ENCODE measurements at places on chromosomes 16 and 17.

DNA sequence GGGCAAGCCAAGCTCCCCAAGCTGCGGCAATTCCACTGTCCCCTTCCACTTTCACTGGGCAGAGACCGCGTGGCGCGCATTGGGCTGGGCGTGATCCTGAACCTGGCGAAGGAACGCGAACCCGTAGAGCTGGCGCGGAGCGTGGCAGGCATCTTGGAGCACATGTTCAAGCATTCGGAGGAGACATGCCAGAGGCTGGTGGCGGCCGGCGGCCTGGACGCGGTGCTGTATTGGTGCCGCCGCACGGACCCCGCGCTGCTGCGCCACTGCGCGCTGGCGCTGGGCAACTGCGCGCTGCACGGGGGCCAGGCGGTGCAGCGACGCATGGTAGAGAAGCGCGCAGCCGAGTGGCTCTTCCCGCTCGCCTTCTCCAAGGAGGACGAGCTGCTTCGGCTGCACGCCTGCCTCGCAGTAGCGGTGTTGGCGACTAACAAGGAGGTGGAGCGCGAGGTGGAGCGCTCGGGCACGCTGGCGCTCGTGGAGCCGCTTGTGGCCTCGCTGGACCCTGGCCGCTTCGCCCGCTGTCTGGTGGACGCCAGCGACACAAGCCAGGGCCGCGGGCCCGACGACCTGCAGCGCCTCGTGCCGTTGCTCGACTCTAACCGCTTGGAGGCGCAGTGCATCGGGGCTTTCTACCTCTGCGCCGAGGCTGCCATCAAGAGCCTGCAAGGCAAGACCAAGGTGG lies 9.8 kb downstream of the SARM1 start:
- H3K4me1 ChIP-seq, result peaks cover 17% of the 10 kb centered on the region
- no peak overlapping the region for H3K4me3 ChIP-seq
- peaks cover 19% of the 10 kb centered on the region for H3K36me3 ChIP-seq
- peaks cover 11% of the 10 kb centered on the region for H3K27me3 ChIP-seq

- no peak overlapping the region for H3K27ac ChIP-seq
- no peak overlapping the region for H3K4me3 ChIP-seq
- H3K4me1 ChIP-seq, result peaks cover 42% of the 10 kb centered on the region
- H3K36me3 ChIP-seq, result no peaks in the 10 kb centered on the region
Observed at GRCh38 chr16:85891033-85891775, 7.8 kb upstream of the IRF8 start.

GRCh38 chr17:33154869-33155455 lies 138.1 kb downstream of the ASIC2 start:
- no peak overlapping the region for H3K4me3 ChIP-seq
- no peak overlapping the region for H3K27ac ChIP-seq
- H3K4me1 ChIP-seq, result no peaks in the 10 kb centered on the region
- peaks cover 11% of the 10 kb centered on the region for H3K27me3 ChIP-seq
- DNase-seq, result no peak

GRCh38 chr16:68374246-68374805 lies 63.5 kb downstream of the PRMT7 start:
- peaks cover 26% of the 10 kb centered on the region for H3K4me1 ChIP-seq
- peaks cover 2% of the 10 kb centered on the region for H3K27me3 ChIP-seq
- no peak for DNase-seq
- H3K27ac ChIP-seq, result no peak overlapping the region

DNA sequence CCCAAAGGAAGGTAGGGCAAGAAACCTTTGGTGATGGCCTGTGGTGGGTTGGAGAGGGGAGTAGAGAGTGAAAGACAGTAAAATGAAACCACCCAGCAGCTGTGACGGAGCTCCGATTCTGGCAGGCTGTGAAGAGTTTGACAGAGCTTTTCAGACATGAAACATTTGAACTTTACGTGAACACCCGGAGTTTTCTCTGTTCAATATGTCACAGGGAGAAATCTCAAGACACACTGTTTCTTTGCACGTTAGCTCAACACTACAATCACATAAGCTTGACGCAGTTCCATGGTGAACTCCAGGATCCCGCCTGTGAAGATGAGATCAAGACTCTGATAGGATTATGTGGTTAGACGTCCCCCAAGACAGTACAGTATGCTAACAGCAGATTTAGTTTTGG lies 79.6 kb upstream of the CDH11 start:
- DNase-seq, result no peak
- H3K27ac ChIP-seq, result no peak overlapping the region
- H3K4me3 ChIP-seq, result no peak overlapping the region
- no peaks in the 10 kb centered on the region for H3K4me1 ChIP-seq
- no peaks in the 10 kb centered on the region for H3K27me3 ChIP-seq
- H3K36me3 ChIP-seq, result no peaks in the 10 kb centered on the region

DNA sequence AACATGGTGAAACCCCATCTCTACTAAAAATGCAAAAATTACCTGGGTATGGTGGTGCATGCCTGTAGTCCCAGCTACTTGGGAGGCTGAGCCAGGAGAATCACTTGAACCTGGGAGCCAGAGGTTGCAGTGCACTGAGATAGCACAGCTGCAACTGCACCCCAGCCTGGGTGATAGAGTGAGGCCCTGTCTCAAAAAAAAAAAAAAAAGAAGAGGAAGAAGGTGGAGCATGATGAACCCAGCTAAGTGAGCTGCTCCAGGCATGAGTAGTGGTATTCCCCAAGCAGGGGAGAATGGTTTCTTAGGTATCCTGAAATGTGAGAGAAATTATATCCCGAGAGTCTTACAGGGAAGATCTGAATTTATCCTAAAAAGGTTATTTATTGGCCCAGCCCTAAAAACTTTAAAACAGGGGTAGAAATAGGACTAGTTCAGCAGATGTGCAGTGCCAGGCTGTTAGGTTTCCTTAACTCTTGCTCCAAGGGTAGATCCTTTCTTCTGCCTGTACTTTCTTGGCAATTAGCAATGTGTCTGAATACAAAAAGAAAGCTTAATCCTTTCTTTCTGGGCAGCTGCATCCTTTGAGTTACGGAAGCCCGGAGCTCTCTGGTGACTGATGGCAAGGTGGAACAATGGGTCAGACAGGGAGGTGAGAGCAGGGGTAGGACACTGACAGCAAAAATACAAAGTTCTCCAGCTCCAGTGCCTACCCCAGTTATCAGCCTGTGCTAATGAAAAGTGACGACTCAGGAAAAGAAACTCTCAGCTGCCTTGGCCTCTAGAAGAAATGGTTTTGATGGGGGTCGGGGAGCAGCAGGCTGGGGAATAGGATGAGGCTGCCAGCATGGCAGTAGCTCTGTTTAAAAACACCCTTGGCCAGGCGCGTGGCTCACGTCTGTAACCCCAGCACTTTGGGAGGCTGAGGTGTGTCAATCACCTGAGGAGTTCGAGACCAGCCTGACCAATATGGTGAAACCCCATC lies 36.5 kb upstream of the TOB1 start:
- H3K4me1 ChIP-seq, result peaks cover 38% of the 10 kb centered on the region
- peak overlapping the region; percentile 59 for H3K27ac ChIP-seq
- no peak for DNase-seq
- no peaks in the 10 kb centered on the region for H3K27me3 ChIP-seq
- H3K36me3 ChIP-seq, result no peaks in the 10 kb centered on the region

GRCh38 chr17:80780381-80781198 lies 211.1 kb upstream of the CHMP6 start:
- peaks cover 80% of the 10 kb centered on the region for H3K4me1 ChIP-seq
- peaks cover 39% of the 10 kb centered on the region for H3K36me3 ChIP-seq
- peak; percentile 60 for DNase-seq
- H3K27ac ChIP-seq, result peak overlapping the region; percentile 95
- H3K27me3 ChIP-seq, result no peaks in the 10 kb centered on the region

- DNase-seq, result no peak
- no peaks in the 10 kb centered on the region for H3K36me3 ChIP-seq
- H3K27ac ChIP-seq, result no peak overlapping the region
- no peaks in the 10 kb centered on the region for H3K27me3 ChIP-seq
Observed at GRCh38 chr17:55784666-55785065, 33.8 kb downstream of the PCTP start.

DNA sequence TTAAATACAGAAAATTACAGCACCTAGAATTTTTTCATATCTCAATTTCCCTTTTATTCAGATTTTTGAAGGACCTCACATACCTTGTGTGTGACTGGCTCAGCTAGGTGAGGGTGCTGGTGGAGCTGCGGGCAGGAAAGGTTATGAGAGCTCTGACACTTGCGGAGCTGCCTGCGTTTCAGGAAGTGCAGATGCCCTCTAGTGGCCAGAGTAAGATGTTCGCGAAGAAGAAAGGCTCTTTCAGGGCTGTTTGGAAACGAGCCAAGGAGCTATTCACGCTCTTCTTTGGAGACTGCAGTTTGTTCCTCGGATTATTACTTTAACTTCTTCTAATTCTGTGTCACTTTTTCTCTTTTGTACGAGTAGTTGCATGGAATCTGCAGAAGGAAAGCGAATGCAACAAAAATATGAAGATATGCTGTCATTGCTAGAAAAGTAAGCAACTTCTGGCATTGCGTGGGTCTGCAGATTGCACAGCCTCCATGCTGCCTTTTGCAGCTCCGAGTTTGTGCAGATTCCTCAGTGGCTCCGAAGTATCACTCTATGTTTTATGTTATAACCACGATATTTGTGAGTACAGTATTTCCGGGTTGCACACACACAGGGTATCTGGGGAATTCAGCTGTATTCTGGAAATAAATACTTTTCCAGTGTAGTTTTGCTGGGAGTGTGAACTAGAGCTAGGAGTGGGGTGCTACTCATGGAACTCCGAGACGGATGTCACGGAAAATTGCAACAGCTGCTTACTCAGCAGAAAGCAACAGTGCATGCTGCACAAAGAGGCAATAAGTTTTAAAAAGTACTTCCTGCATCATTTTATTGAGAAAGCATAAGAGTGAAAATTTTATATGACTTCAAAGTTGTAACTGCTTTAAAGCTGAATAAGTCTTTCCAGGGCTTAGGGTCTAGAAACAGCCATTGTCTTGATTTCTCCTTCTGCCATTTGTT lies 46.3 kb downstream of the DNAH9 start:
- no peaks in the 10 kb centered on the region for H3K36me3 ChIP-seq
- H3K27ac ChIP-seq, result no peak overlapping the region
- peak; percentile 64 for DNase-seq
- H3K4me1 ChIP-seq, result no peaks in the 10 kb centered on the region
- no peak overlapping the region for H3K4me3 ChIP-seq

DNA sequence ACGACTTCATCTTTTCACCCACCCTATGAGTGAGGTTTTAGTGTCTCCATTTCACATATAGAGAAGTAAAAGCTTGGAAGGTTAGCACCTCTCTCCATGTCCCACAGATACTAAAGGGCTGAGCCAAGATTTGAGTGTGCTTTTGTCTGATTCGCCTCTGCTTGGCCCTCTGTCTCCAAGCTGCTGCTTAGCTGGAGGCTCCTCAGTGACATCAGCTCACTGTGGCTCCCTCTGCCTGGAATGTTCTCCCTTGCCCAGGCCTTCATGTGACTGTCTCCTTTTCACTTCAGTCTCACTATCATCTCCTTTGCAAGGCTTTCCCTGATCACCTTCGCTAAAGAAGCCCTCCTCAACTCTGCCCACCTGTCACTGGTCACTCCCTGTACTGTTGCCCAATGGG lies 84.5 kb upstream of the HSBP1 start:
- H3K4me1 ChIP-seq, result no peaks in the 10 kb centered on the region
- no peak overlapping the region for H3K4me3 ChIP-seq
- peaks cover 4% of the 10 kb centered on the region for H3K27me3 ChIP-seq
- no peak overlapping the region for H3K27ac ChIP-seq

- no peaks in the 10 kb centered on the region for H3K27me3 ChIP-seq
- no peak for DNase-seq
- H3K4me1 ChIP-seq, result no peaks in the 10 kb centered on the region
- H3K27ac ChIP-seq, result no peak overlapping the region
Observed at GRCh38 chr16:7344830-7345780, 12.5 kb downstream of the RBFOX1 start.

- H3K36me3 ChIP-seq, result no peaks in the 10 kb centered on the region
- H3K27ac ChIP-seq, result no peak overlapping the region
- H3K27me3 ChIP-seq, result peaks cover 9% of the 10 kb centered on the region
Observed at GRCh38 chr17:76137351-76138233, 3.5 kb downstream of the FOXJ1 start.

GRCh38 chr17:63258785-63259184 lies 187.3 kb downstream of the CYB561 start:
- H3K27me3 ChIP-seq, result no peaks in the 10 kb centered on the region
- no peak overlapping the region for H3K27ac ChIP-seq

GRCh38 chr17:5097101-5097834 lies 14.4 kb downstream of the ZNF232 start:
- no peak overlapping the region for H3K27ac ChIP-seq
- H3K36me3 ChIP-seq, result peaks cover 31% of the 10 kb centered on the region
- peak; percentile 60 for DNase-seq
- peaks cover 7% of the 10 kb centered on the region for H3K27me3 ChIP-seq
- peaks cover 10% of the 10 kb centered on the region for H3K4me1 ChIP-seq

GRCh38 chr16:27225536-27226360 lies 22.4 kb downstream of the KDM8 start:
- H3K27ac ChIP-seq, result peak overlapping the region; percentile 63
- no peak overlapping the region for H3K4me3 ChIP-seq
- H3K36me3 ChIP-seq, result peaks cover 27% of the 10 kb centered on the region
- DNase-seq, result no peak

GRCh38 chr16:52171481-52171880 lies 375.5 kb downstream of the TOX3 start:
- no peak overlapping the region for H3K4me3 ChIP-seq
- no peak for DNase-seq
- H3K27me3 ChIP-seq, result no peaks in the 10 kb centered on the region
- no peaks in the 10 kb centered on the region for H3K36me3 ChIP-seq

GRCh38 chr17:4108397-4108796 lies 34.4 kb downstream of the ZZEF1 start:
- peaks cover 42% of the 10 kb centered on the region for H3K36me3 ChIP-seq
- DNase-seq, result no peak
- no peak overlapping the region for H3K4me3 ChIP-seq
- H3K27me3 ChIP-seq, result no peaks in the 10 kb centered on the region

DNA sequence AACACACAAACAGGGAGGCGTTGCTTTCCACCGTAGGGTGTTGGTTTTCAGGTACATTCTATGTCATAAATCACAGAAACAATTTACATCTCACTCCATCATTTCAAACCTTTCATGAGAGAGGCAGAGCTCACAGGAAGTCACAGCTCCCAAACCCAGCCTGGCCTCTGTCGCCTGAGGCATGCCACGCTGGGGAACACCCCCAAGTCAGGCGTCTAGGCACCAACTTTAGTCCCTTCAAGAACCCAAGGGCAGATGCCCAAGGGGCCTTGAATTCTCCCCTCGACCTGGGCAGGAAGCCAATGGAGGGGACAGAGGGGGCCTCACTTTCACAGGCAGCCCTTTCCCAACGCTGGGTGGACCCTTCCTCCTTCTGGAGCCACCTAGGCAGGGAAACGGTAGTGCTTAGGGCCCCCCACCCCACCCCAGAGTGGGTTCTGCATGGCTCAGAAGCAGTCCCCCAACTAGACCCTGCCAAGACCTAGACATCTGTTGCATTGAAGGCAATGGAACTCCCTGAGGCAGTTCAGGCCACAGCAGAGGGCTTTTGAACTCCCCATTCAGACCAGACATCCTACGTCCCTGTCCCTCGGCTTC lies 10.6 kb downstream of the TBX4 start:
- DNase-seq, result peak; percentile 11
- H3K27ac ChIP-seq, result no peak overlapping the region
- no peaks in the 10 kb centered on the region for H3K36me3 ChIP-seq
- no peak overlapping the region for H3K4me3 ChIP-seq
- H3K4me1 ChIP-seq, result peaks cover 23% of the 10 kb centered on the region

- H3K4me3 ChIP-seq, result no peak overlapping the region
- H3K4me1 ChIP-seq, result no peaks in the 10 kb centered on the region
- DNase-seq, result no peak
- no peak overlapping the region for H3K27ac ChIP-seq
- no peaks in the 10 kb centered on the region for H3K36me3 ChIP-seq
Observed at GRCh38 chr16:52515068-52515671, 31.8 kb downstream of the TOX3 start.

Measured in activated CD4-positive, alpha-beta T cell treated with anti-CD3 and anti-CD28 coated beads for 36 hours (primary cell).